AG09309 (cell line): ENCODE measurements at places on chromosomes 5 and 9.

GRCh38 chr9:99350461-99350860 lies 128.4 kb downstream of the SEC61B start:
- DNase-seq = no peak

DNA sequence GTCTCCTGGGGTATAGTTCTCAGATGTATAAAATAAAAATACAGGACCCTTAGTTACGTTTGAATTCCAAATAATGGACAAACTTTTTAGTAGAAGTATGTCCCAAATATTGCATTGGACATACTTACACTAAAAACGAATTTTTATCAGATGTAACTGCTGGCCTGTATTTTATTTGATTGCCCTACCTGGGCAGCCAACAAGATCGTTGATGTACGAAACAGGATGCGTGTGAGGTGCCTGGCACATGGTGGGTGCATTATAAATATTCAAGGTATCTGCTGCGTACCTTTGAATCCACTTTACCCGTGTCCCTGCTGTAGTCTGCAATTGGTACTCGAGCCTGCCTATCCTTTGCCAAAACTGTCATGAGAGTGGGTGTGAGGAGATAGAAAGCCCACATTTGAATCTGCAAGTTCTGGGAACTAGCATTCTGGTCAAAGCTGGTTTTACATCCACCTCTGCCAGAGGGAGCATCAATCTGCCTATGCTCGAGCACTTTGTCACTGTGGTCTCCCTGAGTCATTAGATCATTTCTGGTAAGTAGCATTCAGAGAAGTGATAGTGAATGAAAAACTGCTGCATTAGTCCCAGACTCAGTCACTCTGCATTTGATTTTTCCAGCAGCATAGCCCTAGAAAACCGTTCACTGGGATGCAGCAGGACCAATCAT lies 133.7 kb upstream of the IQGAP2 start:
- DNase-seq = no peak

GRCh38 chr5:173020154-173020581 lies 36.0 kb upstream of the CREBRF start:
- no peak for DNase-seq

DNA sequence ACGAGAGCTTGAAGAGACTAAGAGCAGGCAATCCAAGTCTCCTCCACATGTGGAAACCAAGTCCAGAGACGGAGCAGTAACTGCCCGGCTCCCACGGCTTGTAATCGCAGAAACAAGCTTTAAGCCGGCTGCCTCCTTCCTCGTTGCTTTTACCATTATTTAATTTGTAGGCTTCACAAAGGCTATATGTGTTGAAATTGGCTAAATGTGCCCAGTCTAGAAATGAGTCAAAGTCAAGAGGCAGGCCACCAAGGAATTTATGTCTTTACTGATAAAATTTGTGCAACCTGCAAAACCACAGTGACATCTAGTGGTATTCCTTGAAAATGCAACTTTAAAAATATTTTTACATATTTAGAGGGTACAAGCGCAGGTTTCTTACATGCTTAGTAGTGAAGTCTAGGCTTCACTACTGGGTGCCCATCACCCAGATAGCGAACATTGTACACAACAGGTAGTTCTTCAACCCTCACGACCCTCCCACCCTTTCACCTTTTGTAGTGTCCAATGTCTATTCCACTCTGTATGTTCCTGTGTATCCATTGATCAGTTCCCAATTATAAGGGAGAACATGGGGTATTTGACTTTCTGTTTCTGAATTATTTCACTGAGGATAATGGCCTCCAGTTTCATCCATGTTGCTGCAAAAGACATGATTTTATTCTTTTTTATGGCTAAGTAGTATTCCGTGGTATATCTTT lies 33.5 kb upstream of the EBF1 start:
- peak; percentile 78 for DNase-seq

DNA sequence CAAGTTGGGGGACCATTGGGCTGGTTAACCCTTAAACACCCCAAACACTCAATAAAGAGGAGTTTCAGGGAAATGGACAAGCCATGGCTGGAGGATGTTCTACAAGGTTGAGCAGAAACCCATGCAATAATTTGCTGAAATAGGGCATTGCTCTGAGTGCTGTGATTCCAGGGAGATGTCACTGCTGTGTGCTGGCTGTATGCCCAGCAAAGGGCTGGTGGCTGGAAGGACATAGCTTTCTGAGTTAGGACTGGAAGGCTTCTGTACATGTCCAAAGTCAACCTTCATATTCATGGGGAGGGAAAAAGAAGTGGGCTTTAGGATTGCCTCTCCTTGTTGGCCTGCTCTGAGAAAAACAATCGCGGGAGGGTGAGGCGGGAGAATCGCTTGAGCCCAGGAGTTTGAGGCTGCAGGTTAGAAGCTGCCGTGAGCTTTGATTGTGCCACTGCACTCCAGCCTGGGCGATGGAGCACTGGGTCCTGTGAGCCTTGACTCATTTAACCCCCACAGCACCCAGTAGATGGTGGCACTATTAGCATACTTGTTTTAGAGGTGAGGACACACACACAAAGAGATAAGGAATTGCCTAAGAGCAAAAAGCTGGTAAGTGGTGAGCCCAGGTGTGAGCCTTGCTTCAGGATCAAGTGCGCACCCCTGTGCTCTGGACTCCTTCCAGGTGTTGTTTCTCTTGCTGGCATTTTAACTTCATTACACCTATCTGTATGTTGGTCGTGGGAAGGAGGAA lies 20.4 kb downstream of the IL12B start:
- DNase-seq = no peak

GRCh38 chr5:83444445-83444844 lies 27.1 kb upstream of the VCAN start:
- DNase-seq = no peak

- DNase-seq = no peak
Observed at GRCh38 chr5:121218086-121218485, 633.6 kb upstream of the FTMT start.

GRCh38 chr5:80229902-80230255 lies 26.0 kb downstream of the SERINC5 start:
- no peak for DNase-seq

DNA sequence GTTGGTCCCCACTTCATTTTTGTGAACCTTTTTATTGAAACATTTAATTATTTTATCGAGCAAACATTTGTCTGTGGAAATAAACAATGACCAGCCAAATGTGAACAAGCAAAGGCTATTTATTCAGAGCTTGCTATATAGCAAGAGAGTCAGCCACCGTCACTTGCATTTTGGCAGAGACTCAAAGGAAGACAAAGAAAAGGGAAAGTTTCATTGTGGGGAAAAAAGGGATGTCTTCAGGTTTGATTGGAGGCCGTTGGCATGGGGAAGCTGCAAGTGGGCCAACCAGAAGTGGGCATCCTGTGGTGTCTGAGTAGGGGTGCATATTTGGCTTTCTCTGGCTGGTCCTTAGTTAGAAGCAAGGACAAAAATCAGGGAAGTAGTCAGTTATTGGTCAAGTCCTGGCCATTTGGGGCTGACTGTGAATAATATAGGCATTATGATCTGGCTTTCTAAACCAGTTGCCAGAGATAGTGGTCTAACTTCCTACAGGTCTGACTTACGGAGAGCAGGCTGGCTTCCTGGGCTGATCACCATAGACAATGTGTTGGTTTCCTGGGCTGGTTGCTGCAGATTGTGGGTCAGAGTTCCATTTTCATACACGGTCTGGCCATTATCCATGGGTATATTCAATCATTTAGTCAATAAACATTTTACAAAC lies 16.6 kb downstream of the ENC1 start:
- DNase-seq = no peak

- DNase-seq = no peak
Observed at GRCh38 chr9:316382-316965, 101.8 kb downstream of the DOCK8 start.

GRCh38 chr5:88673253-88674105 lies 209.5 kb downstream of the MEF2C start:
- no peak for DNase-seq

DNA sequence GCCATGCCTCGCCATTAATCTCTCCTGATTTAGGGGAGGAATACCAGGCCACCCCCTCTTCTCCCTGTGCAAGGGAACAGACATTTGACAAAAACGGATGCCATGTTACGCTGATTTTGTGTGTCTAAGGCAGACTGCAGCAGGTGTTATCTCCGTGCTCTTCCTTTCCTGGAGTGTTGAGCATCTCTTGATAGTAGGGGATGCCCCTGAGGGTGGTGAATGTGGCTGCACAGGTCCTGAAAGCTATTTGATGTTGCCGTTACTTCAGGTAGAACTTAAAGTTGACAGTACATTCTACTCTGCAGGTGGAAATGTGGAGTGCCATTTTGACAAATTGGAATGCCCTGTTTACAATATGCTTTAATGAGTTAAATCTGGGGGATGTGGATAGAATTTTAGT lies 21.5 kb downstream of the TENT4A start:
- no peak for DNase-seq

DNA sequence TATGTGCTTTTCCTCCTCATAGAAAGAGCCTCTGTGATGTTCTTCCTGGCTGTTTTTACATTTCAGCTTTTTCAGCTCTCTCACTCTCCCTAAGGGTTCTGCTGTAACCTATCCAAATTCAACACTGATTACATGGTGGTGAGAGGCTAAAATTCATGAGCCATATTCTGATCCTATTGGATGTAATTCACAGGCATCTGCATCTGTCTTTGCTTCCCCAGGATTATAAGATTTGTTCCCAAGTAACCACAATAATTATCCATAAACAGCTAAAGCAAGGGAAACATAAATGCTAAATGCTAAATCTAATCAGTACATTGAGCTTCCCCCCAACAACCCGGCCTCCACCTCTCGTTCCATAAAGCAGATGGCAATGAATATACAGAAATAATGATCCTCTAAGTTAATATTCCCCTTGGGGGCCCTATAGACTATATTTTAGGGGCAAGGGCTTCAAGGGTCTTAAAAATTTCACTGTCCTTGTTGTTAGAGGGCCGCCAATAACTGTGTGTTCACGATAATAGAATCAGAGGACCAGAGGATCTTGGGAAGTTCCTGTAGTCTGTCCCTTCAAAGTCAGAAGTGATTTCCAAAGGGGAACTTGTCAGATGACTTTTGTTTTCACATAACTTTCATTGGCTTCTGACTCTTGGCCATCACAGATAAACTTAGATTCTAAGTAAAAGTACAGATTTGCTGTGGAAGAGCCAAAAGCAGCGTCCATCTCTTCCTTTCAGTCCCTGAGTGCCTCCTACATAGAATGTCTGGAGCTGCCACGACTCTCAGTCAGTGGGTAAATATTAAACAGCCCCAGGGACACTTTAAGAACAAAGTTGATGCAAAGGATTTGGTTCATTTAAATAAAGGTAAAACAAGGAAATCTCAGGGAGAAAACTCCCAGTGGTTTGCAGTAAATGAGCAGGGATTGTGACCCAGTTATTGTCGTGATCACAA lies 125.6 kb downstream of the ALDH1A1 start:
- DNase-seq = no peak

GRCh38 chr5:52455920-52456319 lies 331.8 kb upstream of the ITGA1 start:
- no peak for DNase-seq

DNA sequence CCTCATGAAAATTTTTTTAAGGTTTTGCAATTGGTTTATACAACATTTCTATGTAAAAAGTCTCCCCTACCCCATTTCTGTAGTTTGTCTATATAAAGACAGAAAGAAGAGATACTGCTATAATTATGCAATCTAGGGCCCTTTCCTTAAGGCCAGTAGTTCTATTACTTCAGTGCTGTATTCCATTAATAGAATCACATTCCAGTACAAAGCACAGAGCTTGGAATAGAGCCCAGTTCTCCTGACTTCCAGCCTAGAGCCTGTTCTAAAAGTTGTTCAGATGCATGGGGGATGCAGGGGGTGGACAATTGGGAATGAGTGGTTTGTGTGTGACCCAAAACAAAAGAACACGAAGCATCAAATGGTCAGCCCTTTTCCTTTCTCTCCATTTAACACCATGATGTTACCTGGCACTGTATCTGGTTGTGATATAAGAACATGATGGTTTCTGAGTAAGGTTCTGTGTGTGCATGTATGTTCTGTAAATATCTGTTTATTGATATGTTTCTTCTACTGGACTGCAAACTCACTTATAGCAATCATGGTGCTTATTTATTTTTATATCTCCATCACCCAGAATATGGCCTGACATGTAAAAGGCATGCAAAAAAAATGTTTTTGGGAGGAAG lies 8.2 kb upstream of the GRAMD2B start:
- DNase-seq = no peak

DNA sequence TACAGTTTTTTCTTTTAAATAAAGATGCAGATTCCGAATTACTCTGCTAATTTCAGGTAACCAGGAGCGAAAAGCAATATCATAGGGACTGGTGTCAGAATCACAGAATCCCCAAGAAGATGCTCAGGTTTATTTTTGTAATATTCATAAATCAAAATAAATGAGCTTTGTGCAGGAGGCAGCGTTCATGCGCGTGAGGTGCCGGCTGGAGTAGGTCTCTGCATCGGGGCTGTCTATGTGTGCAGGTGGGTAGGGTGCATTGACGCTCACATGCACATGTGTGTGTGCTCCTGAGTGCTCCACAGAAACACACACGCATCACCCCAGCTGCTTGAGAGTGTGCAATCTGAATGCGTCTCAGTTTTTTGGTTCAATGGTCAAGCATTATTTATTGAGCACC lies 226.4 kb downstream of the PBX3 start:
- DNase-seq = no peak

GRCh38 chr5:17340379-17340778 lies 122.9 kb downstream of the BASP1 start:
- DNase-seq = no peak

DNA sequence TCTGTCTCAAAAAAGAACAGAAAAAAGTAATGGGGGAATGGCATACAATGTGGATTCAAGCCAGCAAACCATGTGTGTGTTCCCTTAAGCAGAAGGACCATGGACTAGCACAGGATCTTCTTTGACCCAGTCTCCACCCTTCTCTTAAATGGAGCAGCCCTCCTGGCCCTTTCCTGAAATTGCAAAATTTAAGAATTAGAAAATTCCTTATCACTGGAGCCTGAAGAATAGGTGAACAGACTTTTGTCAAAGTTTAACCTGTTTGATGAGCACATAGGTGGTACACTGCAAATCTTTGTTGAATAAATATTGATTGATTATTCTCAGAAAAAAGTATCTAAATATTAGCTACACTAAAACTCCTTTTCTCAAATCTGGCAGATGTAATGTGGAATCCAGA lies 12.6 kb downstream of the DMGDH start:
- DNase-seq = no peak

DNA sequence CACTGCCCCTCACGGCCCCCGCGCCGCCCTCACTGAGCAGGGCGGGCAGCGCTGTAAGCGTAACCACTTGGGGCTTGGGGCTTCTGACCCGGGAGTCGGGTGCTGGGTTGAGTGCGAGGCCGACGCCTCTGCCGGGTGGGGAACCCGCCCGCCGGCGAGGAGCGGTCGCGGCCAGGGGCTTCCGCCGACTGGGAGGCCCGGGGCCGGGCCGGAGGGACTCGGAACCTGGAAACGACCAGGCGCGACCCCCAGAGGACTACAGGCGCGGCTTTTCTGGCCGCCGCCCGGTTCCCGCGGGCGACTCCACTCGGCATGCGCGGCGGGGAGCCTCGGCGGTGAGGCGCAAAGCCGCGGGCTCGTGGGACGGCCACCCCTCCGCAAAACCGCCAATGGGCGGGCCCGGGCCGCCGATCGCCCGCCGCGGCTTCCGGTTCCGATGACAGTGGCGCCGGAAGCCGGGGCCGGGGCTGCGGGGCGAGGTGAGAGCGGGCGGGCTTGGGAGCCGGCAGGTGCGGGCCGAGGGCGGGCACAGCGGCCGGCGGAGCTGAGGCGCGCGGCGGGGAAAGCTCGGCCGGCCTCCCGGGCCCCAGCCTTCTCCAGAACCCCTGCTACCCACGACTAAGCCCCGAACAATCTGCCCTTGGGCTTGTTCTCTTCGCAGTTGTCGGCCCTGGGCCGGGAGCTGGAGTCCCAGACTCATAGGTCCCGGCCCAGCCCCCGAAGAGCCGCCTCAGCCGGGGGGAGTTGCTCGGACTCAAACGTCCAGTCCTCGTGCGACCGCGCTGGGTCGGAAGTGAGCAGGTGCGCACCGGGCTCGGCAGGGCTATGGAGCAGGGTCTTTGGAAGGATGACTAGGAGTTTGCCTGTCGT lies at the start of gene RMND5B:
Gene RMND5B (plus strand): TSS at position 439 of the 870 bp plus-strand sequence. CDS start 7,106 bp downstream, outside the sequence.
- DNase-seq = peak; percentile 28
